ENCODE measurements at places on chromosomes 3 and 15.
A peak's percentile ranks its signal among the peaks of the same experiment; 100 is the strongest.

DNA sequence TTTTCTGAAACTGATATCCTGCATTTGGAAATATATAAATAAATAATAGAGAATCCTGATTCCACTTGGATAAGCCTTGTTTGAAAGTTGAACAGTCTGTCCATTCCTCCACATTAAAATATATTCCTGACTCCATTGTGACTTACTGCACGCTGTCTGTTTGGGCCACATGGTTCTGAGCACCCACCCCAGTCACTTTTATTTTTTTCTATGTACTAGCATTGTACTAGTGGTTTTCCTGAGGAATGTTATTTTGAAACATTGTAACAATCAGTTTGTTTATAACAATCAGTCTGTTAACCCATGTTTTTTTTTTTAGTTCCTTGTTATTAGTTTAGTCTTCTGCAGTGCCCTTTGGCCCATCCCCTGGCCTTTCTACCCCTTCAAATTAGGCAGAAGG, 87.4 kb upstream of the CCNL1 start:
- DNase-seq = no peak

- no peak for DNase-seq
Measured at GRCh38 chr15:36370731-36371112, 208.7 kb upstream of the CDIN1 start.

DNA sequence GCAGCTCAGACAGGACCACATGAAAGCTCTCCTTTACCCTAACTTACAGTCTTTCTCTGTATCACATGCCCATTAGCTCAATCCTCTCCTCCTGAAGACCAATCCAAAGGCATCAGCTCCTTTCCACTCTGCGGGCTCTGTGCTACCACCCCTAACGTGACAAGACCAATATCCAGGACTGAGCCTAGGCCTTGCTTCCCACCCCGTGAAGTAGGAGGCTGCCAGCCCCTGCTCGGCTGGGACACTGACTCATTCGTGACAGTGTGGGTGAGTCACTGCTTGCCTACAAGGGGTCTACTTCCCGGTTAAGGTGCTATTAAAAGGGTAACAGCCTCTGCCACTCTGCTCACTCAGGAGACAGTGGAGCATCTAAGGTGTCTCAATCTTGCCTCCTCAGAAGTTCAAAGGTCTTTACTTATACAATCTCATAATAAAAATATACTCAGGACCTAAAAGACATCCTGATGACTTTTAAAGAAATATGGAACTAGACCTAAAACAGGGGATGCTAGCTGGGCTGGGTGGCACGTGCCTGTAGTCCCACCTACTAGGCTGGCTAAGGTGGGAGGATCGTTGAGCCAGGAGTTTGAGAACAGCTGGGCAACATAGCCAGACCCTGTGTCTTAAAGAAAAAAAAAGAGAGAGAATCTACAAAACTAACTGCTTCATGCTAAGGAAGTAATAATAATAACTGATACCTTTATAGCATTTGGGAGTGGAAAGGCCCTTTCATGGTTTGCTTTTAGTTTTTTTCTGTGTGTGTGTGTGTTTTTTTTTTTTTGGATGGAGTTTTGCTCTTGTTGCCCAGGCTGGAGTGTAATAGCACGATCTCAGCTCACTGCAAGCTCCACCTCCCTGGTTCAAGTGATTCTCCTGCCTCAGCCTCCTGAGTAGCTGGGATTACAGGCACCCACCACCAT, 55.0 kb downstream of the TMEM44 start:
- DNase-seq = no peak

DNA sequence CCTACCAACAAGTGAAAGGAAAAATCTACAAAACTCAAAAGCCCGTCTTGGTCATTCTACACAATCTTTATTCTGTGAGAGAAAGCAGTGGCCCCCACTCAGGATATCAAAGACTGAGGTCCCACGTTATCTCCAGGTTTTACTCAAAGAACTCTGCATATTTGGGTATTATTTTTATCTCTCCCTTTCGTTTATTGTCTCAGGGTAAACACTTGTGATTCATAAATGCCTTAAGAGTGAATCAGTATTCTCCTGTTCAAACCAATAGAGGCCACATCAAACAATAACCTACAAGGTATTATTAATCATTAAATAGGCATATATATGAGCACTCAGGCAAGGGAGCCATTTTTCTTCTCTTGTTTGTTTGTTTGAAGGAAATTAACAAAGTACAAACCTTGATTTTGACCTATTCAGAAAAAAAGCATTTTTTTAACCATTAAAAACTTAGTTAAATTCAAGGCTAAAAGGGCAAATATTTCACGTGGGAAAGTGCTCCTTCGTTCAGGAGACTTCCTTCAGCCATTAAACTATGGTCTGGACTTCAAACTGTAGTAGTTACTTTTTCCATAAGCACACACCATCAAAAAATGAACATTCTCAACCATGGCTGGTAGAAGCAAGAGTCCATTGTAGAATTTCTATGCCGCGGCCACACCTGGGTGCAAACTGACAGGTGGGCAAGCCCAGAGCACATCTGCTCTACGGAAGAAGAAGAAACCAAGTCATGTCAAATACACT, 13.9 kb upstream of the HES1 start:
- DNase-seq = no peak

DNA sequence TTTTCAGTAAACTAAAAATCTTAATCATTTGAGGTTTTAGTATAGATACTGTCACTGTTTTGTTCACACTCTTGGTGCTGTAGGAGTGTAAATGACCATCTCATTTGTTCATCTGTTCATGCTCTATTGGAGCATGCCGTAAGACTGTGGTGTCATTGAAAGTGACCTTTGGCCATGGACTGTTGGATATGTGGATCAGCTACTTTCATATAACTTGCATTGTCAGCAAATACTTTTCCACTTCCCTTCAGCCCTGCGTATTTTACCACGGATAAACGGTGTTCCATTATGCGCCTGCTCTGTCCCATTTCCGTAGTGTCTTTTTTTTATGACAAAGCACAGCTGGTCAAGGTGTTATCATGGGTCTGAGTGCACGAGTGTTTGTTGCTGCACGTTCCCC, 32.6 kb upstream of the SENP5 start:
- no peak for DNase-seq

DNA sequence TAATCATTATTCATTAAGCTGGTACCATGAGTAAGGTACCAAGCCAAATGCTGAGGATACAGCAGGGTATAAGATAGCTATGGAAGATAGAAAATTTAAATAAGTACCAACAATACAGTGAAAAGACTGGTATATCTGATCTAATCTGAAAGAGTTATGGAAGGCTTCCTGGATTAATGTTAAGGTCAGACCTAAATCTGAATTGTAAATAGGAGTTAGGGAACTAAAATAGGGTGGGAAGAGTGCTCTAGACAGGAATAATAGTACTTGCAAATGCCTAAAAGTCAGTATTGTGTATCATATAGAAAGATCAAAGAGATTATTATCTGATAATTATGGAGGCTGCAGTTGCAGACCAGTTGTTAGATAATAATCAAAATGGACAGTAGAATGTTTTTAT, 2.6 kb upstream of the ACKR4 start:
- no peak for DNase-seq

- peak; percentile 69 for DNase-seq
Measured at GRCh38 chr3:112293368-112294321, at the start of gene SLC9C1. Gene SLC9C1 (minus strand): TSS chr3:112294216. CDS start chr3:112286791, 7,425 bp downstream.

GRCh38 chr15:70646169-70646568, 117.2 kb downstream of the UACA start:
- DNase-seq = no peak

- no peak for DNase-seq
Measured at GRCh38 chr15:84834229-84834955, 17.2 kb downstream of the ALPK3 start.

DNA sequence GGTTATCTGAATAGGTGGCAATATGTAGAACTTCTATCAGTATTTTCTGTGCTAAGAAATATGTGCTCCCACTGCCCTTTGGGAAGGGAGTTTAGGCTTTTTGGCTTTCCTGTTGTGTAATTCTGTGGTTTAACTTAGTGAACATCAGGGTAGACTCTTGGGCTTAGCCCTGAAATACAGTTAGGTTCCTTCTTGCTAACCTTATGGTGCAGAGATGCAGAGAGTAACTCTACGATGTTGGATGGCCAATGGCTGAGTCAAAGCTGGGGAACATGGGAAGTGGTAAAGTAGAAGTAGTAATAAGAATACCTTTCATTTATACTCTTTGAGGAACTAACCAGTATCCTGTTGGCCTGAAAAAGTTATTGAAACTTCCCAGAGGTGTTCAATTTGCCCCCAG, 80.8 kb upstream of the IL12A start:
- DNase-seq = no peak

DNA sequence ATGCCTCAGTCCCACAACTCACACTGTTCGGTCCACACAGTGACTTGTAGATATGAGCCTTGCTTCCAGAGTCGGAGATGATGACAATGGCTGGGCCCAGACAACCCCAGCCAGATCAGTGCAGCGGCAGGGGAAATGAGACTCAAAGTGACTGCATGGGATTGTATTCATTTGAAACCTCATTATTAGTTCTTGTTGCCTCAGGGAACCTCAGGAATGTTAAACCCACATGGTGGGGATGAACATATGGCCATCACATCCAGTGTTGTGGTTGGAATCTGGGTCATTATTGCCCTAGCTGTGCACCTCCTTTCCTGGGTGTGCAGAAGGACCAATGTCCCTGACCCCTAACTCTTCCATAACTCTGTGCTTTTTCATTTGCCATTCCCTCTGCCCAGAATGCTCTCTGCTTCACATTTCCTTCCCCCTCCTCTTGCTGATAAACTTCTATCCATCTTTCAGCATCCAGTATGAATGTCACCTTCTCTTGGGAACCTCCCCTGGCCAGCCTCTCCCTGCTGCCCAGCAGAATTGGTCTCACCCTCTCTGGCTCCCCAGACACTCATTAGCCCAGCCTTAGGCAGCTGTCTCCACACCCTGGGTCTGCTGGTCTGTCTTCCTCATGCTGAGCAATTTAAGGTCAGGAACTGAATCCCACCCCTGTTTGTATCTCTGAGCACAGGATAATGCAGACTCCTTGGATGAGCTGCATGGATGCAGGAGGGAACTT, 67.0 kb upstream of the TNFAIP8L3 start:
- DNase-seq = no peak

GRCh38 chr3:58526515-58526957, 10.5 kb downstream of the ACOX2 start:
- no peak for DNase-seq
